ENCODE measurements at places on chromosomes 5 and 9.

DNA sequence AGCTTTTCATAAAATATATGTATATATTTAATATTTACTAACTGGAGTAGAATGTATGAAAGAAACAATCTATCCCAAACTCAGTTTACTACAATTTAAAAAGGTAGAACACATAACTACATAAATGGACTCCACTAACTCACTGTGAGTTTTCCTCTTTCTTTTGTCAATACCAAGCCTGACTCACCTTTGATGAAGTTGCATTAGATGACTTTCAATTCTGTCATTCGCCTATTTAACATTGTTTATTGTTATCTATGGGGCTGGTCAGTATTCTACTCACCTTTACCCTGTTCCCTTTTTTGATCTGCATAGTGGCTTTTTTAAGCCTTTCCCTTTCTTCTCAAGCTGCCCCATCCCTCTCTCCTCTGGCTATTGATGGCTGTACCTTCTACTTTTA, 629.7 kb downstream of the RAB3C start:
- DNase-seq: no peak

- no peak for DNase-seq
Measured at GRCh38 chr5:40551496-40552491, 127.9 kb upstream of the PTGER4 start.

DNA sequence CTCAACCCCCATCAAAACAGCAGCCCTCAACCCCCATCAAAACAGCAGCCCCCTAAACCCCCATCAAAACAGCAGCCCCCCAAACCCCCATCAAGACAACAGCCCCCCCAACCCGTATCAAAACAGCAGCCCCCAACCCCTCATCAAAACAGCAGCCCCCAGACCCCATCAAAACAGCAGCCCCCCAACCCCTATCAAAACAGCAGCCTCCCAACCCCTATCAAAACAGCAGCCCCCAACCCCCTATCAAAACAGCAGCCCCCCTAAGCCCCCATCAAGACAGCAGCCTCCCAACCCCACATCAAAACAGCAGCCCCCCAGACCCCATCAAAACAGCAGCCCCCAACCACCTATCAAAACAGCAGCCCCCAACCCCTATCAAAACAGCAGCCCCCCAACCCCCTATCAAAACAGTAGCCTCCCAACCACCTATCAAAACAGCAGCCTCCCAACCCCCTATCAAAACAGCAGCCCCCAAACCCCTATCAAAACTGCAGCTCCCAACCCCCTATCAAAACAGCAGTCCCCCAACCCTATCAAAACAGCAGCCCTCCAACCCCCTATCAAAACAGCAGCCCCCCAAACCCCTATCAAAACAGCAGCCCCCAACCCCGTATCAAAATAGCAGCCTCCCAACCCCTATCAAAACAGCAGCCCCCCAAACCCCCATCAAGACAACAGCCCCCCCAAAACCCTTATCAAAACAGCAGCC, 1.2 kb downstream of the TPPP start:
- DNase-seq: no peak

- no peak for DNase-seq
Measured at GRCh38 chr9:129665814-129666520, 520 bp downstream of the PRRX2 start.

DNA sequence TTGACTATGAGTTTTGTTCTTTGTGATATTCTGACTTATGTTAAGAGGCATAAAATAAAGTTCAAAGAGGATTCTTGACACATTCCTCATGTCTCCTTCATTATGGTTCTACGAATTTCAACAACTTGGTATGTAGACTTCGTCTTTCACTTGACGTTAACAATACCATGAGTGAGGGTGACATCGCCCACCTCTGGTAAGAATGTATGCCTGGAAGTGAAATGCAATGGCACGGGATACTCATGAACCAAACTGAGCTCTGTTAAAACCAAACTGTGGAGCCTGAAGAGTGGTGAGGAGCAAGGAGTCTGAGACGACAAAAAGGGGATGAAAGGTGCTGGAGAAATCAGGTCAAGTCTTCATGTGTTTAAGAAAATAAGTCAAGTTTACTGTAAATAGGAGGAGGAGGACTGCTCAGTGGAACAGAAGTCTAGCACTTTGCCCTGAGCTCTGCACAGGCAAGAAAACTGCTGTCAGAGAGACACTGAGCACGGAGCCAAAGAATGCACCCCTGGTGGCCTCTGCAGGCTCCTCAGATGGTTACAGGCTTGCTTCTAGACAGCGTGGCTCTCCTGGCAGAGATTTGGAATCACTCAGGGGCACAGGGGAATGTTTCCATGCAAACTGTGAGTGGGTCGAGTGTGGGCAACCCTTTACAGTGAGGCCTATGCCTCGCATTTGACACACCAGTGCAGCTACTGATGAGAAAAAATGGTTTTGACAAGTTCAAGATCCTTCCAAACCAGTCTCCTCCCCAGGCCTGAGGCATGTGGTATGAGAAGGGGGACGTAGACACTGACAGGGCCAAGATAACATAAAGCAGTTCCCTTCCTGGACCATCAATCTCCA, 470.1 kb downstream of the IRX1 start:
- no peak for DNase-seq

DNA sequence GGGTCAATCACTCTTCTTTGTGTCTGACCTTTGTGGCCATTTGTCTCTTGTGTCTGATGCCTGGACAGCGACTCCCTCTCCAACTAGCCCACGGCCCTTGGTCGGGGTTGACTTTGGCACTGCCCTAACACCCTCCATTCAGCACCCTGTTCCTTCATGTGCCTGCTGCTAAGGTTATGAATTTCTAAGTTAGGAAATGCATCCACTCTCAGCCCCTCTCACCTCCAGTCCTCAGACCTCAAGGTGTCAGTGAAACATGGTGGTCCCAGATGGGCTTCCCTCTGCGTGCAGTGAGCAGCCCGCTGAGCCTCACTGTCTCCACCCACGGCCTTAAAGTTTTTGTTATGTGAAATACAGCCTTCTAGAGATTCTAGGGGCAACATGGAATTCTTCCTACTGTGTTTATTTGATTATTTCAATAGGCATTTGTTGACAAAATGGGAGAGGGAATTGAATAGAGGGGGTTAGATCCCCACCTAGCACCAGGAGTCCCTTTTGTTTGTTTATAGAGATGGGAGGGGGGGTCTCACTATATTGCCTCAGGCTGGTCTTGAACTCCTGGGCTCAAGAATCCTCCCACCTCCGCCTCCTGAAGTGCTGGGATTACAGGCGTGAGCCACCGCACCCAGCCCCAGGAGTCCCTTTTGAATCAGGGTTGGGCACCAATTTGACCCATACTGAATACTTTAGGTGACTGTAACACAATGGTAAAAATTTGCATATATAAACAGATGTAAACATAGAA, 1.6 kb upstream of the GLIPR2 start:
- no peak for DNase-seq

GRCh38 chr9:95611354-95611753, 94.6 kb upstream of the PTCH1 start:
- DNase-seq: no peak

DNA sequence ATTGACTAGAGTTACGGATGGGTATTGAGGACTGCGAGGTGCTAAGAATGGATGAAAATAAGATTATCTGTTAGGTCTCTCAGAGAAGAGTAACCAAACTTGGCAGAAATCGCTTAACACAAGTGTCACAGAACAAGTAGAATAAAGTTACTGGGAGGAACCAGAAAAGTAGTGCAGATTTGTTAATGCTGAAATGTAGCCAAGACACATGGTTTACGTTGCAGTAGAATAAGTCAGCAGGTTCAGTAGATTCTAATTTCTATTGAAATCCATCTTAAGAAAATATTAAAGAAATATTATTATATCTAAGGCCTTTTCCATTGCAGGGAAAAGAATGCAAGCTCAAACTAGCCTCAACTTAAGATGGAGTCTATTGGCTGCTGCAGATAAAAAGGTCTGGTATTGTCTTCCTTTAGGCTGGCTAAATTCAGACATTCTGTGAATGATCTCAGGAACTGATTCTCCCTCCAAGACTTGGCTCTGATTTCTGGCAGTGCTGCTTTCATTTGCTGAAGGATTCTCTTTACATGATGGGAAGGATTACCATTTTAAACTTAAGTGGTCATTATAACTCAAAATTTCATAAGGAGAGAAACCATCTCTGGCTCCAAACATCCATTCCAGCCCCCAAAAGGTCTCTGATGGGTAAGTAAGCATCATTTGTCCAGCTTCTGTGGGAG, 314.9 kb downstream of the MARCHF11 start:
- no peak for DNase-seq

DNA sequence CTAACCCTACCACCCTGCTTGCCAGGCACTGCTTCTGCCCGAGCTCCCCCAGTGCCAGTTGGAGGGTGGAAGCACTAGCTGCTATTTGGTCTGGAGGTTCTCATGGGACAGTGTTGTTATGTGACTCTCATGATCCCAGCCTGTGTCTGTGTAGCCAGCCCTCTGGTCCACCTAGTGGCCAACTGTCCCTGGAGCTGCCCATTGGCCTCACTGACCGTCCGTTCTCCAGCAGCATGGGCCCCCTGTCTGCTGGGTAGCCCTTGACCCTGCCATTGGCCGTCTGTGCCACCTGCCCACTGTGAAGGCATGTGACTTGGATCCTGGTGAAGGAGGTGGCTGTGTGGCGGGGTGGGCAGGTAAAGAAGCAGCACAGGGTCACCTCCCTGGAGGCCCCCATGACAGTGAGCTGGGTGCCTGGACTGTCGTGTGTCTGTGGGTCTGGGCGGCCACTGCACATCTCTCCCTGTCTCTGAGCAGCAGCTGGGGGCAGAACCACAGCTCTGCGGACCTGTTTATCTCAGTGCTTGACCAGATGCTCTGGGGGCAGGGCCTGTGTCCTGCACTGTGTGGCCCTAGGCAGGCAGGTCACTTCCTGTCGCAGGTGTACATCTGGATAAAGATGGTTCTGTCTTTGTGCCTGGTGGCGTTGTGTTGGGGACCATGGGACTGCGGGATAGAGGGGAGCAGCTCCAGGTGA, 11.4 kb downstream of the PHF2 start:
- DNase-seq: no peak

GRCh38 chr5:137214446-137215189, 284.5 kb downstream of the SPOCK1 start:
- DNase-seq: no peak

DNA sequence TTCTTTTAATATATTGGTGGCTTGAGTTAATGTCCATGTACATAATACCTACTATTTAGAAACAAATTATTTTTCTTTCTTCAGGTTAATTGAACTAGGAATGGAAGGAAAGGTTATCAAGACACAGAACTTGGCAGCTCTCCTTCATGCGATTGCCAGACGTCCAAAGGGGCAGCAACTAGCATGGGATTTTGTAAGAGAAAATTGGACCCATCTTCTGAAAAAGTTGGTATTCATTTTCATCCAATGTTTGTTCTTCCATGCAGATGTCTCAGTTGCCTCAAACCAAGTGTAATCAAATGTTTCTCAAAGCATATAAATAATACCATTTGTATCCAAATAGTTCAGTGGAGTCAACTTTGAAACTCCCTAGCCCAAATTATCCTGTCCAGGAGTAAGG, 22.6 kb upstream of the LNPEP start:
- DNase-seq: no peak

- no peak for DNase-seq
Measured at GRCh38 chr5:43305948-43306565, 7.2 kb downstream of the HMGCS1 start.

DNA sequence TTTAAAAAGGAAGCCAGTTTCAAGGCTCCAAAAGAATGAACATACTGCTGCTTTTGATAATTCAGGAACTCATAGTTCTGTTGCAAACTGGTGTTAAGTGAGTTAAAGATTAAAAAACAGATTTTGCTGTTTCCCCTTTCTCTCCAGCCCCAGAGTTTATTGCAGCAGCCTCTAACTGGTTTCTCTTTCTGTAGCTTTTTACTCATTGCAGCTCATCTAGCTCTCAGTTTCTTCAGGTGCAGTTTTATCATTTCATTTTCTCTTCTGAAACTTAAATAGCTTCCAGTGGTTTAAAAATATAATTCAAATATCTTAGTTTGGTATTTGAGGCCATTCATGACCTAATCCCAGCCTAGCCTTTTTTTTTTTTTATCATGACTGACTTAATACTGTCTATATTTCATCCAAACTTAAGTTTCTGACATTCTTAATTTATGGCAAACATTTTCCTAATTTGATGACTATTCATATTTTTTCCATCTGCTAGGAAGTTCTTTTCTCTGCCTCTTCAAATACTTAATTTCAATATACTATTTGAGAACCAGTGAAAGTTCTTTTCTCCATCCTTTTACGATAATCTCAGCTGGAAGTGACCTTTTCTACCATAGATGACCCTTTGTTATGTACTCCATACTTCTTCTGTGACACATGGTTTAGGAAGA, 252.7 kb upstream of the GRIA1 start:
- DNase-seq: no peak

- no peak for DNase-seq
Measured at GRCh38 chr5:149149942-149150341, 8.6 kb downstream of the ABLIM3 start.

- no peak for DNase-seq
Measured at GRCh38 chr5:14932902-14933469, 61.4 kb upstream of the ANKH start.

DNA sequence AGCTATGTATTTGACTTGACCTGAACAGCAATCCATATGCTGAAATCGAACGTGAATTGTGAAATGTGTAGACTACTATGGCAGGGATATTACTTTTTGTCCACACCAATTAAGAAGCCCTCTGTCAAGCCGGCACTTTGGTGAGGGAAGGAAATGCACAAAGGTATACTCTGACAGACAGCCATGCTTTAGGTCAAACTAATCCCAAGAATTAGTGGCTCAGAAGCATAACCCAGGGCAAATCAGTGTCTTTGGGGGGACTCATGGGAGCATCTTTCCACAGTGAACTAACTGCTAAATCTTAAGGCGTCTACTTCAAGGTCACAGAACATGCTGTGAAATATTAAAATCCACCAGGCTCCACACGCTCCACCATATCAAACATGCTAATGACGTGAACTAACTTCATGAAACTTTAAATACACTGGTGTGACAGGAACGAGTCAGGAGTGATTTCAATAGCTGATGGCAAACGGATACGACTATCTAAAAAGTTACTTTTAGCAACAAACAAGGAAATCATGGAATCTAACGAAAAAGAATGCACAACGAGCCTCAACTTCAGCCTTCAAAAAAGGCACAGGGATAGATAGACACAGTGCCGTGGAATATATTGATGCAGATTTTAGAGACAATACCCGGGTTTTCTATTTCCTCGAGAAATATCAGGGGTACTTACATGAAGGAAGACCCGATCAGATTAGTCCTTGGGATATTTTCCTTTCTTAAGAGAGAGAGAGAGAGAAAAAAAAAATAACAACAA, 527 bp downstream of the MEF2C start:
- DNase-seq: no peak
